ENCODE measurements at places on chromosomes 7 and 10.

DNA sequence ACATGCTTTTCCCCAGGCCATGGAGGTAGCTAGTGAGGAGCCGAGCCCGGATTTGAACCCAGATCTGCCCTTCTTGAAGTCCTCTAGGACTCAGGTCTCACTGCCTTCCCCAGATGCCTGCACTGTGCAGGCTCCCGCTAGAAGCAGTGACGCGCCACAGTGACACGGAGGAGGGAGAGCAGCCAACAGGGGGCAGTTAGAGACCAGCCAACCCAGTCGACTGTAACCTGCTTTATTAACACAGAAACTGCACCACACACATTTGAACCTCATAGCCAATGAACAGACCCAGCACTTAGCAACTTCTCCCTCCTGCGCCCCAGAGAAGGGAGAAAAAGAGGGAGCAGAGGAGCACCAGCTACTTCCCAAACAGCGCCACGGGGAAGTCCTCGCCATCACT, 27.4 kb downstream of the PILRA start:
- no peak for DNase-seq

- no peak for DNase-seq
These were observed 86.5 kb downstream of the NEURL1 start for GRCh38 chr10:103580011-103580410.

- no peak for DNase-seq
These were observed 32.8 kb downstream of the FOXK1 start for GRCh38 chr7:4714767-4715409.

DNA sequence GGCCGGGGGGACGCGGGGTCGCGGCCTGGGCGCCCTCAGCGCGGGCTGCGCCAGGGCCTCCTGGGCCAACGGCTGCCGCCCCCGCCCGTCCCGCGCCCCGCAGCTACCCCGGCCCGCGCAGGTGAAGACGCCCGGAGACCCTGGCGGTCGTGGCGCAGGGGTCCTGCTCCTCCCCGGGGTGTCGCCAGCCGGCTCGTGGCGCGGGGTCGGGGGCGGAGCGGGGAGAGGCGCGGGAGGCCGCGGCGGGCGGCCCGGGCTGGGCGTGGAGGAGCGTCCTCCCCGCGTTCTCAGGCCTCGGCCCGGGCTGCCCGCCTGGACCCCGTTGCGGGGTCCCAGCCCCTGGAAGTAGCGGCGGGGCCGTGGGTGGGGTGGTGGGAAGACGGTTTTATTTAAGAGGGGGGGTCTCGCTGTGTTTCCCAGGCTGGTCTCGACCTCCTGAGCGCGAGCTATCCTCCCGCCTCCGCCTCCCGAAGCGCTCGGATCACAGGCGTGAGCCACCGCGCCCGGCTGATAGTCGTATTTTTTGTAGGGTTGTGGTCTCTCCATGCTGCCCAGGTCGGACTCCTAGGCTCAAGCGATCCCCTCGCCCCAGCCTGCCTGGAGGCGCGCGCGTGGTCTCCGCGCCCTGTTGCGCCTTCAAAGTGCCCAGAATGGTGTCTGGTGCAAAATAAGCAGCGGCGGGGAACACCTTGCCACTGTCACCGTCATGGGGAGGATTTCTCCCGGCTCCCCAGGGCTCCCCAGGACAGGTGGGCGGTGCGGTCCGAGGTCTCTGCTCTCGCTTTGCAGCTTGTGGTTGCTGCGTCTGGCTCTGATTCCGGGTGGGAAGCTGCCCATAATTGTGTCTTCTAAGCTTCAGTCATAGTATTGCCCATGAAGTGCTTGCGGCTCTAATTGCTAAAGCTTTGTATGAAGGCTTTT, 15.3 kb upstream of the SUN1 start:
- peak; percentile 54 for DNase-seq

DNA sequence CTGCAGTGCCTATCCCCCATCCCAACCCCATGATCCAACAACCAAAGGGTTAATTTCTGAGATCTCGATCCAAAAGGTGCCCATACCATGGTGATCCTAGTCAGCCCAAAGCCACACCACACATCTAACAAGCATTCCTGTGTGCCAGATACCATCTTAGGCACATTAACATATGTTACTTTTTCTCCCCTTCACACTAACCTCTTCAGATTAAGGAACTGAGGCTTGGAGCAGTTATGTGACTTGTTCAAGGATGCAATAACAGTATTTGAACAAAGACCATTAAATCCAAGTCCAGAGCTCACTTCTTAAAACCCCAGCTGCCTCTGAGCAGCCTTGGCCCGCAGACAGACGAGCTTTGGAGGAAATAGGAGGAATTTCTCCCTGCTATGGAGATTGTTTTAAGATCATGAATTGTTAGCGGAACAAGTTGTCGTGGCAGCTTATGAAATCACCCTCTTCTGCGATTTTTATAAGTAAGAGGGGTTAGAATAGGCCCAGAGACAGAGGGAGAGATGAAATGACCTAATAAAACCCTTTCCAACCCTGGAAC, 327.2 kb downstream of the KCNMA1 start:
- peak; percentile 55 for DNase-seq

- no peak for DNase-seq
These were observed 17.3 kb downstream of the SLC16A12 start for GRCh38 chr10:89518108-89518507.

- DNase-seq = no peak
These were observed 63.3 kb downstream of the MRC1 start for GRCh38 chr10:17872191-17873091.

DNA sequence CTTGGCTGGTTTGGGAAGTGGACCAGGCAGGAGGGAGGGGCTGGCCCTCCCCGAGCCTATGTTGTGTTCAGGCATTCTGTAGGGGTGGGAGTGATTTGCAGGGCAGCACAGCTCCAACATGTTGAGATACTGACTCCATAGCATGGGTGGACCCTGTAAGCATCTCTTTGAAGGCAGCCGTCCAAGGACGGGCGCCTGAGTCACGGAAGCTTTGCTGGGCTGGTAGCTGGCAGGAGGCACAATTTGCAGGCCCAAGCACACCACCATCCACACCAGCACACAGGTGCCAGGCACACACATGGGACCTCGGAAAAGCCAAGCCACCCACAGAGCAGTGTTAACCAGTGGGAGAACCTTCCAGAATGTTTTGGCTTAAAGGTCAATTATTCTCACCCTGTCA, 505.1 kb upstream of the FOXK1 start:
- DNase-seq = no peak

DNA sequence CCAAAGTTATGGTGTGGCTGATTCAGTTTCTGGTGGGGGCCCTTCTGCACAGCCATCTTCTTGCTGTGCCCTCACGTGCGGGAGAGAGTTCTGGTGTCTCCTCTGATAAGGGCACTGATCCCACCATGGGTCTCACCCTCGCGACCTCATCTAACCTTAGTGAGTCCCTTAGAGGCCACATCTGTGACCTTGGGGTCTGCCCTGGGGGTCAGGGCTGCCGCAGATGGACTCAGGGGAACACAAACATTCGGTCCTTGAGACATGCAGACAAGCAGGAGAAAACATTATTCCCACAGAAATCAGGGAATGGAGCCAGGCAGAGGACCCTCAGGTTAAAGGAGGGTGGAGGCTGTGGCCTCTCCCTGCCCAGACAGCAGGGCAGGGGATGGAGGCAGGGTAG, 177.9 kb downstream of the DNAJB6 start:
- no peak for DNase-seq
